AG08395 (cell line): ENCODE measurements at places on chromosomes 4 and X.

DNA sequence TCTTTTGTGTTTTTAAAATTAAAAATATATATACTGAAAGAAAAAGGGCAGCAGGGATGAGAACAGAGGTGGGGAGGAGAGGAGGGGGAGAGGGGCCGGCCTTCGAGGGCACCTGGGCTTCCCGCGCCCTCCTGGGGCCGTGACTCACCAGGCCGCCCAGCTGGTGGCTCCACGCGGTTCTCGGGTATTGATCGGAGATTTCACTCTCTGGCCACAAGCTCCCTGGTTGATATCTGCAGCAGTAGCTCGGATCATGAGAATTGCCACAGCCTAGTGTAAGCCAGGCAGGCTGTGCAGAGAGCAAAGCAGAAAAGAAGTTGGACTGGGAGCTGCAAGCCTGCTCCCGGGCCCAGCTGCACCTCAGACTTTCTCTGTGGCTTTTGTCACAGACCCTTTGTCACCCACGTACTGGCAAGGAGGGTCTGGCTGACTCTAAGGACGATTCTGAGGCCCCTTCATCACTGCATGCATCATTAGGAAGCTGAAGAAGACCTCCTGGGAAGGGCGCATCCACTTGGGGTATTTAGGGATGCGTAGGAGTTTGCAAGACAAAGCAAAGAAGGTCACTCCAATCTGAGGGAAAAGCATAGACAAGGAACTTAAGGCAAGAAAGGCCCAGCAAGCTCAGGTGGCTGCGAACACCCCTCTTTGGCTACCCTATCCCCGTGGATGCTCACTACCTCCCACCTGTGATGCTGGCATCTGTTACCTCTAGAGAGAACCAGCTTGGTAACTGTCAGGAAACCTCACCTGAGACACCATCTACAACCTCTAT lies 71.7 kb downstream of the CPZ start:
- no peak for DNase-seq

DNA sequence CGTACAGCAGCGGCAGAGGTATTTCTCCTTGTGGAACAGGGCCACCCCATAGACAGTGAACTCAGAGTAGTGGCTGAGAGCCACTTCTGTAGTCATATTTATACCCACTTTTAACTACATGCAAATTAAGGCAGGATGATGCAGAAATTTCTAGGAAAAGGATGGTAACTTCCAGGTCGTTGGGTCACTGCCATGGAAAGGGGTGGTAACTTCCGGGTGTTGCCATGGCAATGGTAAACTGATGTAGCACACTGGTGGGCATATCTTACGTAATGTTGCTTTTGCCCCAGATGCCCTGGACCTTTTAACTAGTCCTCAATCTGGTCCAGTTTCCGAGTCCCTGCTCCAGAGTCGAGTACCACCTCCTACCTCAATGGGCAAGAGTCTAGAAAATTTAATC lies 154.8 kb upstream of the AGA start:
- DNase-seq, result no peak

GRCh38 chr4:139619644-139620043 lies 46.0 kb upstream of the MGST2 start:
- peak; percentile 43 for DNase-seq

- DNase-seq, result no peak
These were observed 158.6 kb downstream of the TET2 start for GRCh38 chr4:105305019-105305836.

GRCh38 chr4:11954093-11954492 lies 525.4 kb upstream of the HS3ST1 start:
- no peak for DNase-seq

- no peak for DNase-seq
These were observed 50.4 kb downstream of the PDK3 start for GRCh38 chrX:24515447-24515846.

DNA sequence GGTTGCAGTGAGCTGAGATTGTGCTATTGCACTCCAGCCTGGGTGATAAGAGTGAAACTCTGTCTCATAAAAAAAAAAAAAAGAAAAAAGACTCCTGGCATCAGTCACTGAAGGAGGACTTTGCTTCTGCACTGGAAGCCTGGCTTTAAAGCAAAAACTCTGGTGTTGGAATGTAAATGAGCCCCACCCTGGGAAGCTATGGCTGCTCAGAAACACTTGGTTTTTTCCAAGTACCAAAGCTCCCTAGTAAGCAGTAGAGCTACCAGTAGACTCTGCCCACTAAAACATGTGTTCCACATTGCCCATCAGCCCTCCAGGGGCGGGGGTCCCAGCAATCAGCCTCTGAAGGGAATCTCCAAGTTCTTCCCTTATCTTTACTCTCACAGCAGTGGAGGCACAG lies 154.4 kb downstream of the SHROOM3 start:
- DNase-seq, result peak; percentile 85

DNA sequence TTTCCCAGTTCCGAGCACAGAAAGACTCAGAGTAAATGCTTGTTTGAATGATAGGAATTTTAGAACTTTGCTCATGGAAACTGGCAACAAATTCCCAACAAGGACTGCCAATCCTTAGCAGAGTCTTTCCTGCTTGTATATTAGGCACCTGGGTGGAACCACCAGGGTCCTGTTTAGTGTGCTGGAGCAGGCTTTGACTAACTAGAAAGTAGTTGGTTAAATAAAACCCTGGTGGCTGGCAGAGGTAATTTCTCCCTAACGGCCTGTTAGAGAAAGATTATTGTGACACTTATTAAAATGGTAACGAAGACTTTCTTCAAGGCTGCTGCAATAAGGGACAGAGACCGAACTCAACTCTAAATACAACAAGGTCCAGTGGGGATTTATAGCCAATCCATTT lies 103.6 kb upstream of the TEX13D start:
- no peak for DNase-seq
